Myometrial cell (primary cell): ENCODE measurements at places on chromosomes 13 and 19. TPM values are rescaled to one million over a fixed set of nuclear protein-coding genes. Genes with fewer than 3 reads are reported as not detected.

The ZNF723 gene
- not detected in 2 replicates for total RNA-seq

The TYROBP gene
- total RNA-seq: not detected in 2 replicates

The ZNF560 gene
- 0.29 and 0.53 TPM in 2 replicates for total RNA-seq

The MBD3L3 gene
- not detected in 2 replicates for total RNA-seq

The PEAK3 gene
- total RNA-seq: not detected in 2 replicates

The RUBCNL gene
- 1.8 TPM in 1 of 2 replicates, not detected in the other for total RNA-seq

The URAD gene
- not detected in 2 replicates for total RNA-seq

The LCP1 gene
- total RNA-seq: 0.29 and 1.2 TPM in 2 replicates
